Immature natural killer cell (primary cell): ENCODE measurements at places on chromosomes 16 and 17.
A peak's percentile ranks its signal among the peaks of the same experiment; 100 is the strongest.

- DNase-seq: no peak
Observed at GRCh38 chr16:30983289-30983889, 1.6 kb upstream of the HSD3B7 start.

- DNase-seq: no peak
Observed at GRCh38 chr17:60297760-60298401, 94.1 kb downstream of the USP32 start.

GRCh38 chr17:38667099-38667786 lies 7.5 kb downstream of the EPOP start:
- DNase-seq: peak; percentile 51

- DNase-seq: no peak
Observed at GRCh38 chr17:40278414-40278813, 9.3 kb upstream of the CDC6 start.

- no peak for DNase-seq
Observed at GRCh38 chr17:33267271-33267790, 25.8 kb downstream of the ASIC2 start.

DNA sequence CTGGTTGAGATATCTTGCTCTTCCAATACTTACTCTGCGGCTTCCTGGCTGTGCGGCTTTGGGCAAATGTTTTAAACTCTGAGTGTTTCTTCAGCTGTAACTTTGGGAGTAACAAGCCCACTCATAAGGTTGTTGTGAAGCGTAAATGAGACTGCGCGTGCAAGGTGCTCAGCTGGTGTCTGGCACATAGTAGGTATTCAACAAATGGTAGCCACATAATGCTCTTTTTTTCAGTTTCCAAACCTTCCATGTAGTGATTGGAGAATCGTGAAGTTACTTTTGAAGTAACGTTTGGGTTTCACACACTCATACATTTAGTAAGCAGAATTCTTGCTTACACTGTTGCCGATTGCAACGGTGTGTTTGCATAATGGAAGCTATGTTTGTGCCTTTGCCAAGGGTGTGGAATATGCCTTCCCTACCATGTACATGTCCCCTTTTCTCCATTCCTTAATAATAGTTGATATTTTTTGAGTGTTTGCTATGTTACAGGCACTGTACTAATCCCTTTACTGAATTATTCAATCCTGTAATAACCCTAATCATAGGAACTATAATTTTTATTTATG lies 829 bp downstream of the DHRS7B start:
- no peak for DNase-seq

DNA sequence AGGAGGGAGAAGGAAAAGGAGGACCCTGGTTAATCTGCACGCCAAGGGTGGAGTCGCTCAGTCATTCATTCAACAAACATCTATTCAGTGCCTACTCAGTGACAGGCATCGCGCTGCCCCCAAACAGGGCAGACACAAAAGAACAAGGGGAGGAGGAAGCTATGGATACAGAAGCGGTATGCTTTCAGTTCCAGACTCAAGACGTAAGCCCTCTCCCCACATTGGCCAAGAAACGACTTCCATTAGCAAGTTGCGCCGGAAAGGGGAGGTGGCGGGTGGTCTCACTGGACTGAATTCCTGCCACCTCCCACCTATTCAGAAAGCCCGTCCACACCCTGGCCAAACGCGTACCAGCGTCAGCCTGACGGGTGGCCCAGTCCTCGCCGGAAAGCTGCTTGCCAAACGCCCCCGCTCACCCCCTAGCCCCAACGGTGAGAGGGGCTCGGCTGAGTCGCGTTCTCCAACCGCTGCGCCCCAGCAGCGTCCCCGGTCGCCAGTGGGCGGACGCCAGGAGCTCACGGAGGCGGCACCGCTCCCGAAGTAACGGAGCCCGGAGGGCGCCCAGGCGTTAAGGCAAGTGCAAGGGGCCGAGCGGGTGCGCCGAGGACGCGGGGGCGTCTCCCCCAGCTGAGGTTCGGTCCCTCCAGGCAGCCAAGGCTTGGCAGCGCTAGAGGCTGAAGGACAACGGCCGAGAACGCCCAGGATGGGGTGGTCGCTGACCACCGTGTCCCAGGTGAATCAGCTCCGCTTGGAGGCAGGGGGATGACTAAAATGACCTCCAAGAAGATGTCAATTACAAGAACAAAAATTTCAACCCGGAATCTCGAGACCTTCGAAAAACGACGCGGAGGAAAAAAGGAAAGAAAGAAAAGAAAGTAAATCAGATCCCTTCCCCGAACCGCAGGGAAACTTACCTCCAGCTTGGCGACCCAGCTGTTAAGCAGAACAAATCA lies 470.7 kb downstream of the SOX9 start:
- DNase-seq: no peak

DNA sequence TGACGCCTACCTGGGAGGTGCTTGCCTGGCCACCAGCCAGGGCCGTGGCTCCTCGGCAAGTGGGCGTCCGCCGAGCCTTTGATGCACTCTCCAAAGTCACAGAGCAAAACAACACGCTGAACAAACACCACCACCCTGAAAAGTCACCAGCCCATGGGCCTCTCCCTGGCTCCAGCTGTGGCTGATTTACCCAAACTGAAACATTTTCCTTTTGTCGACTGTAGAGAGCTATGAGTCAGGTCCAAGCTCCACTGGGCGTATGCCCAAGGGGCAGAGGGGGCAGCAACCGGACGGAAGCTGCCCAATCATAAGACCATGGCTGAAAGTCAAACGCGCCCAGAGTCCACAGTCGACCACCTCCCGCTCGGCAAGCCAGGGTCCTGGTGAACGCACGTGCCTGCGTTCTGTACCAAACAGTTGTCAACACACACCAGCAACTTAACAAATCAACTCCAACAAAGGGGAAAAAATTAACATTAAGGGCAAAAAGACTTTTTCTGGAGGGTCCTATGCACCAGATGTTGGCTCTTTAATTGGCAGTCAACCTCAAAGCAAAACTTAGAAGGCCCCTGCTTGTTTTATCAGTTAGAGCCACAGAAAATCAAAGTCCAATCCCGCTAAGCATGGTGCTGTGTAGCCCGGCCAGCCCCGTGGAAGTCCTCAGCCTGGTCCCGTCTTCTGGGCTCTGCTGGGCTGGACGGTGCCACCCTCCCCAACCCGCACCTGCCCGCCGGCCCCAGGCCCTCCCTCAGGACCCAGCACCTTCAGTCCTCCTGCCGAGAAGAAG lies 47.3 kb downstream of the TBC1D16 start:
- no peak for DNase-seq

DNA sequence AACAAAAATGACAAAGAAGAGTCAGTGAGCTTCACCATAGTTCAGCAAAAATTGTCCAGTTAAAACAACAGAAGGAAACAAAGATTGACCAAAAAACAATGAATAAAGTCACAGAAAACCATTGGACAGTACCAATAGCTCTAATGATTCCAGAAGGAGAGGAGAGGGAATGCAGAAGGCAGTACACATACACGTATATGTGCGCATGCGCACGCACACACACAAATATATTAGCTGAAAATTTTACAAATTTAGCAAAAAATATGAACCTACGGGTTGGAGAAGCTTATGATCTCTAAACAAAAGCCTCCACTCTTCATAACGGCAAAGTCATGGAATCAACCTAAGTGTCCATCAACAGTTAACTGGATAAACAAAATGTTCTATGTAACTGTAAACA lies 120.3 kb upstream of the MON1B start:
- no peak for DNase-seq

DNA sequence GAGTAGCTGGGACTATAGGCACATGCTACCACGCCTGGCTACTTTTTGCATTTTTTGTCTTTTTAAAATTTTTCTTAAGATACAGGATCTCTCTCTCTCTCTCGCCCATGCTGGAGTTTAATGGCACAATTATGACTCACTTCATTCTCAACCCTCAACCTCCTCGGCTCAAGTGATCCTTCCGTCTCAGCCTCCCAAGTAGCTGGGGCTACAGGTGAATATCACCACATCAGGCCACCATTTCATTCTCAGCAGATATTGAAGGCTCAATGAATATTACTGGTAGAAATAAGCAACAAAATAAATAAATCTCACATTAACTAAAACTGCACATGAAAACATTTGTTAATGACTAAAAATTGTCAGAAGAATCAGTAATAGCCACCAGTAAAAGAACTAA lies 41.7 kb downstream of the BRIP1 start:
- no peak for DNase-seq

DNA sequence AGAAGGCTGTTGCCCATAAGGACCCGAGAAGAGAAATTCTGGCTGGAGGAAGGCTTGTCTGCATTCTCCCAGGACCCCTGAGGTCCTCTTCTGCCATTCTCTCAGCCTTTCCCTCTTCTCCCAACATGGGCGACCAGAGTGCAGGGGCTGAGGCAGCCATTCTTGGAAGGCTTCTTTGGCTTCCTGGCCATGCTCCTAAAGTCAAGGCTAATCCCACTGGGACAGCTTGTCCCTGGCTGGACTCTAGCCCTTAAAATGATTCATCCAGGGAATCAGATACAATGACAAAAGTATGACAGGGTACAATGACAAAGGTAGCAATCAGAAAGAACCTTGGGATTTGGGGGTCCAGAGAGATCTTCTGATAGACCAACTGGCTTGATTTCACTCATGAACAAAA lies 26.8 kb downstream of the SRL start:
- DNase-seq: no peak

DNA sequence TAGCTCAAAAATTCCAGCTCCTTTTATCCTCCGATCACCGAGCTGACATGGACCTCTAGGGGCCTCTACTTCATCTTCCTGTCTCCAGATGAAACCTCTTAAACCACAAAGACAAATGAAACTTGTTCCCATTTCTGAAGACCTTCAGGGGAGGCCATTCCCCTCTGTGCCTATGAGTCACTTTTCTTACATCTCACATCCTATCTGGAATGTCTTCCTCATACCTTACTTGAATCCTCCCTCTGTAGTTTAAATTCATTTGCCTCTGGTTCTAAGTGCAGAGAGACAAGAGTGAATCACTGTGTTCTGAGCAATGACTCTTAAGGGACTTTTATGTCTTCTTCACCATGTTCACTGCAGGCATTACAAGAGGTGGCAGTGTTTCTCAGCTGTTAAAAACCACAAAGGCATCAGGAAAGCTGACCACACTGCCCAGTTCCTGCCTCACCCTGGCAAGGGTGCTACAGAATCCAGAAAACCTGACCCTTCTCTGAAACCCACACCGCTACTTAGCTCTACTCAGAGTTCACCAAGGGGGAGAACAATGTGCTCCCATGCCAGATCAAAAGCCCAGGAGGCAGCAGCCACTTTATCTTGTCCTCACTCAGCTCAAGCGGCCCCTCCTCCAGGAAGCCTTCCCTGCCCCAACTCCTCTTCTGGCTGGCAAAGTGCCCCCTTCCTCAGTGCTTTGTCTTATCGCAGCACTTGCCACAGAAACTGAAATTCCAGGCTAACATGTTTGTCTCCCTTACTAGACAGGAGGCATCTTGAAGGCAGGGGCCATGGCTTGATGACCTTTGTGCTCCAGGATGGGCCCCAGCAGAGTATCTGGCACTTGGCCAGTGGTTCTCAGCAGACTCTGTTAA lies 6.4 kb downstream of the CUEDC1 start:
- peak; percentile 44 for DNase-seq

GRCh38 chr17:28113269-28113668 lies 70.8 kb downstream of the NLK start:
- DNase-seq: no peak

GRCh38 chr17:51670899-51671298 lies 410.6 kb downstream of the UTP18 start:
- DNase-seq: no peak

- no peak for DNase-seq
Observed at GRCh38 chr17:76843703-76844484, 24.3 kb upstream of the MGAT5B start.

DNA sequence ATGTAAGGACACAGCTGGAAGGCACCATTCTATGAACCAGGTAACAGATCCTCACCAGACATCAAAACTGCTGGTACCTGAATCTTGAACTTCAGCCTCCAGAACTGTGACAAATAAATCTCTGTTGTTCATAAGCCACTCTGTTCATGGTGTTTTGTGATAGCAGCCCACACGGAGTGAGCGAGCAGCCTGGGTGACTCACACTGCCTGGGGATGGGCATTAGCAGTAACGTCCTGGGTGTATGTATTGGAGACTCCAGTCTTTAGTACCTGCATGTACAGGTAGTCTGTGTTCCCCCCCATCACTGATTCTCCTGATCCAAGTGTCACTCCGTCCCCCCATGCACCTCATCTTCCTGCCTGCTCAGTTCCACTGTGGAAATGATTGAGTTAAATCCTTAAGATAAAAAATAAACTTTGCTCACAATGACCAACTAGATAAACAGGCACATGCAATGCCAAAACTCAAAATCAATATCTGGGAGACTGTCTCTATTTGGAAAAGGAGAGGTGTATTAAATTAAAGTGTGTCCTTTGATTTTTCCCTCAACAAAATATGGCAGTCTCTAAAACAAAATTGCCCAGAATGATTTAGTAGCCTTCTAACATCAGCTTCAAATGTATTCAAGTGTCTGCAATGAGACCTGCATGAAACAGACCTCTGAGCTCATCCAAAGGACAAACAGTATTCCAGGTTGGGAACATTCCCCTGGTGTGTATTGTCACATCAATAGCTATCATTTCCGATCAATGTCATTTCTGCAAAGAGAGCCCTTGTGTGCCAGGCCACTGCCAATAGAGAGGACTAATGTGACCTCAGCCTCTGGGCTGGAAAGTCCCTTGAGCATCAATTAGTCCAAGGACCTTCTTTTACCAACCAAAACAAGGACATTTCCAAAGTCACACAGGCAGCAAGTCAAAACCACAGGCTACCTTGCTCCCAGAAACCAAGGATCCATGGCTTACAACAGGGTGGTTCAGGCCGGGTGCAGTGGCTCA lies 12.2 kb upstream of the VAT1L start:
- no peak for DNase-seq

GRCh38 chr17:4368341-4368740 lies 1.9 kb upstream of the UBE2G1 start:
- DNase-seq: no peak

DNA sequence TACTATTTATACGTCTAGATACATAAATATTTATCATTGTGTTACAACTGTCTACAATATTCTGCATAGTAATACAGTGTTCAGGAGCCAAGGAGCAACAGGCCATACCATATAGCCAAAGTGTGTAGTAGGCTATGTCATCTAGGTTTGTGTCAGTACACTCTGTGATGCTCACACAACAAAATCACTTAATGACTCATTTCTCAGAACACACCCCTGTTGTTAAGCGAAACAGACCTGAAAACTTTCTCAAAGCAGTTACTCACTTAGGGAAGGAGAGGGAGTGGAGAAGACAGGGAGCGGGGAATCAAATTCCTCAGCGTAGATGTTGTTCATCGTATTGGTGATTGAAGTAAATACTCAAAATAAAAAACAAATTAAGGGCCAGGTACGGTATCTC lies 269.5 kb downstream of the STX8 start:
- DNase-seq: no peak

DNA sequence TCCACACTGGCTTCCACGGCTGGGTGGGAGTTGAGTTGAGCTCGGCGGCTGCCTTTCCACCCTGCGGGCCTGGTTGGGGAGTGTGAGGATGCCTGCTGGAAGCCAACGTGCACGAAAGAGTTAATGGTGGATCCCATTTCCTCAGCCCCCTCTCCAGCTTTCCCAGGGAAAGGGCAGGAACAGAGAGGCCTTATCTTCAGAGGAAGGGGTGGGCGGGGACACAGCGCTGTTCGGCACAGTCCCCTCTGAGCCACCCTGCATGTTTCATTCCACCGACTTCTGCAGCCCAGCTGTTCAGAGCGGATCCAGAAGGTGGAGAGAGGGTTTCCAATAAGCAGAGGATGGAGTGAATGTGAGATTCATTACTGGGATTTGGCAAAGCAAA lies 295.3 kb downstream of the SEC14L1 start:
- DNase-seq: no peak
